Fibroblast of skin of scalp (primary cell): ENCODE measurements at places on chromosomes 3 and 15.

DNA sequence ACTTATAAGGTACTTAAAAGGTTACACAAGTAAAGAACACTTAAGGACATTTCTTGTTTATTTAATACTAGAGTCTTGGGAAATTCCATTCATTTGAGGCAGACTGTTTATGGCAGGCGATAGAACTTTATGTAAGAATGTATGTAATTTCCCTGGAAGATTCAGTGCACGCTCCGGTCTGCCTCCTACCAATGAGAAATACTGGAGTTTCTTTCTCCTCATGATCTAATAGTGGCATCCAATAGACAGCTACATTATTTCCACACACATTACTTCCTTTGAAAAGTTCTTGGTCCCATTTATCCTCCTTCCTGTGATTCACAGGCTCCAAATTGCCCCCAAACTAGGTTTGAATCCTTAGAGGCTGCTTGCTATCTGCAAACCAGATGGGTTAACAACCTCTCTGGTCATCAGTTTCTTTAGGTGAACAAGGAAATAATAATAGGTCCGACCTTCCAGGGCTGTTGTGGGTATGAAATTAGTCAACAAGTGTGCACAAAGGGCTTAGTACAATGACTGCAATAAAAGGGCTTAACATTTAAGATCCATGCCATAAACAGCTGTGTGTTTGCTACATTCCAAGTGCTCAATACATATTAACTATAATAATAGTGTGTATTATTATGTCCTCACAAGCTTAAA is 30.7 kb downstream of the EIF4E3 start:
- DNase-seq, result peak; percentile 92

GRCh38 chr3:8500989-8501370 is 643 bp upstream of the LMCD1 start:
- DNase-seq, result no peak

DNA sequence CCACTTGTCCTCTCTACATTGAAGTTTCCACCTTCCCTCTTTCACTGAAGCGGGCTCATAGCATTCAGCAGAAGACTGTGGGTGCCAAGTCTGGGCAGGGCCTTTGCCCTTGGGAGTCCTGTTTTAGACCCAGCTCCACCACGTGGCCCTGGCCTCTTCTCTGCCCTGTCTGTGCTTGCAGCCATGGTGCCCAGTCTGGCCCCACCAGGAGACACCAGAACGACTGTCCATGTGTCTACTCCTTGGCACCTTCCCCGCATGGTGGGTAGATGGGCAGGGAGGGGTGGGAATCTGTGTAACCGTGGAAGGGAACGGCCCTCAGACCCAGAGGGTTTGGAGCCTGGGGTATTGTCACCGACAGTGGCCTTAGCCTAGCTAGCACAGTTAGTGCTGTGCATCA is 17.9 kb upstream of the EMC3 start:
- no peak for DNase-seq

DNA sequence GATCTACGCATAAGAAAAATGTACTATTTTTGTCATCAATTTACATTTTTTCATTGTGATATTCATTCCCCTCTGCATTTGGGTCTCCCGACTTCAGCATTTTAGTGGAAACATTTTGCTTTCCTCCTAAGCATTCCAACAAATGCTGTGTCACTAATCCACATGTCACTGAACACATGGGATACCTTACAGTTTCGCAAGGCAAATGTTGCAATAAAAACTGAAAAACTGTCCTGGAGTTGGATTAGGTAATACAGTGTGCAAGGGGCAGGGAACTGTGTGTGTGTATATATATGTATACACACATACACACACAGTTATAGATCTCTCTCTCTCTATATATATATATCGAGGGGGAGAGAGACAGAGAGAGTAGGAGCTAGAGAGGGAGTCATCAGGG is 632.2 kb downstream of the MAGI1 start:
- peak; percentile 10 for DNase-seq

GRCh38 chr15:62775932-62776331 is 266.6 kb upstream of the TPM1 start:
- DNase-seq, result no peak

DNA sequence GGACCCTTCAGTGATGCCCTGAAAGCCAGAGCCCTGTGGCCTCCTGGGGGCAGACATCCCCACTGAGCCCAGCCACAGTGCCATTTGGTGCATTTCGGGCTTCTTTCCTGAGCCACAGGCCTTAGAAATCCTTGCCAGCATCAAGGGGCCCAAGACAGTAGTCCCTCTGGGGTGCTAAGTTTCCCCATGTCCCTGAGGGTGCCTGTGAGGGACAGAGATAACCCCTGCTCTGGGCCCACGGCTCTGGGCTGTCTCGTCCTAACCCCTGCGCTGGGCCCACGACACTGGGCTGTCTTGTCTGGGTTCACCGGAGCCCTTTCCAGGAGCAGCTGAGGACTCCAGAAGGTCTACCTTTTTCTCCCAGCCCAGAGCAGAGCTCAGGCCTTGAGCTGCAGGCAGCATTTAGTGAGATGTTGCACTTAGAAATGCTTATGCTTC is 45.1 kb upstream of the FGD5 start:
- no peak for DNase-seq

DNA sequence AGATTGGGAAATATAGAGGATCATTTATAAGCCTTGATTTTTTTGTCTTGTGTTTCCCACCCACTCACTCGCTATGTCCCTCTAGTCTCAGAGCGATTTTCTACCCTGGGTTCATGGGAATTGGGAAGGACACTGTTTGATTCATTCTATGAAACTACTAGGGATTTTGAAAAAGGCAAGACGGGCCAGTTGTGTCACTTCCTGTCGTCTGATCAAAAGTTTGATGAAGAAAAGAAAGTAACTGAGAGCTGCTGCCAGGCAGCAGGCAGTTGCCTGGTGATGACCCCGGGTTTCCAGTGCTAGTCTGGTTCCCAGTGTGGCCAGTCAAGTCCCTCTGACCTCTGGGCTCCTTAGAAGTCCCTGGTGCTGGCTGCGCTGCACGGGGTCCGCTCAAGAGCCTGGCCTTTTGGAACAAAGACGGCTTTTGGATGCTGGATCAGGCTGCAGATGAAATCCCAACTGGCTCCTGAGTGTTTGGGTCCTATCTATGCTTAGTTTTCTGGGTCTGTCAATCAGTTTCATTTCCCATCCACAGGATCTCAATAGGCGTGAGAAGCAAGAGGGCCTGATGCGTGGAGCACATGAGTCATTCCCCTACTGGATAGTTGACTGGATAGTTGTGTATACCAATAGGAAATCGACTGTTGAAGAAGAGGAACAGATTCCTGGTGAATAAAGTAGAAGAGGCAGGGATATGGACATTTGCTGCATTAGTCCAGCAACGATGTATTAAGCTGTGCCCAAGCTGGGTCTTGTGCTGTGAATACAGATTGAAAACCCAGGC is 89.7 kb downstream of the EEFSEC start:
- no peak for DNase-seq

DNA sequence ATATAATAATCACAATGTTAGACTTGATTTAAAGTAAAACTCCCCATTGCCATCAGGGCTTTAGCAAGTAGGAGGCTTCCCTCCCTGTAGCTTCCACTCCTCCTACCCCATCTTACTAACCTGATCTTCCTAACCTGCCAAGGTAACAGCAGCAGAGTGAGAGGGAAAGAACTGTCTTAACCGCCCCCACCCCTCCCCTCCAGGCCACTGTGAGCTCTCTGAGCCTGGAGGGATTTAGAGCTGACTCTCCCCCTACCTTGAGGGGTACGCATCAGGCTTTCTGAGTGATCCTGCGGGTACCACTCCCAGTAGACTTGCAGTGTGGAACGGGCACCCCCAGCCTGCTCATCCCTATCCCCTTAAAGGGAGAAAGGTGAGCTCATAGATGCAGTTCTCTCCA is 11.4 kb upstream of the PRSS50 start:
- DNase-seq, result no peak

- DNase-seq, result no peak
Measured at GRCh38 chr3:111749171-111750170, 109.6 kb upstream of the PHLDB2 start.

GRCh38 chr3:66404903-66405700 is 95.7 kb downstream of the LRIG1 start:
- DNase-seq, result no peak

DNA sequence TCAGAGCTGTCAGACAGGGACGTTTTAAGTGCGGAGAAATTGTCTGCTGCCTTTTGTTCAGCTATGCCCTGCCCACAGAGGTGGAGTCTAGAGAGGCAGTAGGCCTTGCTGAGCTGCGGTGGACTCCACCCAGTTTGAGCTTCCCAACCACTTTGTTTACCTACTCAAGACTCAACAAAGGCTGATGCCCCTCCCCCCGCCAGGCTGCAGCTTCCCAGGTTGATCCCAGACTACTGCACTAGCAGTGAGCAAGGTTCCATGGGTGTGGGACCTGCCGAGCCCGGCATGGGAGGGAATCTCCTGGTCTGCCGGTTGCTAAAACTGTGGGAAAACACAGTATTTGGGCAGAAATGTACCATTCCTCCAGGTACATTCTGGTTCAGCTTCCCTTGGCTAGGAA is 282.1 kb downstream of the VGLL3 start:
- DNase-seq, result no peak

GRCh38 chr15:90465930-90466567 is 63.7 kb upstream of the CRTC3 start:
- peak; percentile 25 for DNase-seq

GRCh38 chr3:89441141-89441540 is 333.7 kb downstream of the EPHA3 start:
- DNase-seq, result no peak

- no peak for DNase-seq
Measured at GRCh38 chr3:9022305-9023225, 59.3 kb upstream of the RAD18 start.

- DNase-seq, result no peak
Measured at GRCh38 chr3:187014417-187014864, 84.1 kb downstream of the ST6GAL1 start.

DNA sequence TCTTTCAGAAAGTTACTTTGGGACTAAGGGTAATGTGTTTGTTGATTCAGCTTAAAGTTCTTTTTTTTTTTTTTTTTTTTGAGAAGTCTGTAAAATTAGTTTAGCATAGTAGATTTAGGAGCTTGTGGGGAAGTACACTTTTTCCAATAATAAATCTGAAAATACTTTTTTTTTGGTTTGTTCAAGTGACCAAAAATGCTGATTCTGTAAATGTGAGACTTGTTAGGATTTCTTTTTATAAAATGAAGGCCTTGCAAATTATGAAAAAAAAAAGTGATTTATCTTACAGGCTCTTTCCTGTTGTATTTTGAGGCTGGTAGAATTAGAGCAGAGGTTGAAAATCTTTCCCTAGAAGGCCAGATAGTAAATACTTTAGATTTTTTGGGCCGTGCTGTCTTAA is 7.6 kb downstream of the OXNAD1 start:
- no peak for DNase-seq

DNA sequence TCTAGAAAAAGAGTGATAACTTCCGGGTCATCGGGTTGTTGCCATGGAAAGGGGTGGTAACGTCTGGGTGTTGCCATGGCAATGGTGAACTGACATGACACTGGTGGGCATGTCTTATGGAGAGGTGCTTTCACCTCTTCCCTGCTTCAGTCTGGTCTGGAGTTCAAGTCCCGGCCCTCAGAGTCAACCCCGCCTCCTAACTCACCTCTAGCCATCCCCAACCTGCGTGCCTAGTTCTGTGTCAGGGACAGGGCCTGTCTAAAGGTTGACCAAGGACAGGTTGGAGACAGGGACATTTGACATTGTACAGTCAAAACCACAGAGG is 96.0 kb downstream of the LSM3 start:
- no peak for DNase-seq

- no peak for DNase-seq
Measured at GRCh38 chr3:4340411-4341335, 37.5 kb downstream of the SETMAR start.

DNA sequence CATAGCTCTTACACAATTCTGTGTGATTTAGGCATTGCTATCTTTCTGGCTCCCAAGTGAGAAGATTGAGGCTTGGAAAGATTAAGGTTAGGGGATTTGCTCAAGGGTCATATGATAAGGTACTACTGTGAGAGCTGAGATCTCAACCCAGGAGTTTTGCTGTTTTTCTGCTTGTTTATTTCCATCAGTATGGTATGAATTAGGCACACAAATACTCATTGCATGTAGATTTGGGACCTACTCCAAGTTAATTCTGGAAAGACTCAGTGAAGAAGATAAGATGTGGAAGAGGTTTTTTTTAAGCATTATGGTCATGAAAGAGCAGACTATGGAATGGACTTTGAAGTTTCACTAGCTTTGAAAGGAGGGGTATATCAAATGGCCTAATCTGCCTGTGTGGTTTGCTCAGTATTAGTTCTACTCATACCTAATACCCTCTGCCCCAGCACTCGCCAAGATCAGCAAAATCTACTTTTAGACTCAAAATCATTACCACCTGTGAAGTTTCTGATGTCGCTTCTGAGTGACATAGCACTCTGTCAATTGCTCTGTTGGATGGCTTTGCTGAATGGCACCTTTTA is 12.5 kb downstream of the MBNL1 start:
- DNase-seq, result no peak

DNA sequence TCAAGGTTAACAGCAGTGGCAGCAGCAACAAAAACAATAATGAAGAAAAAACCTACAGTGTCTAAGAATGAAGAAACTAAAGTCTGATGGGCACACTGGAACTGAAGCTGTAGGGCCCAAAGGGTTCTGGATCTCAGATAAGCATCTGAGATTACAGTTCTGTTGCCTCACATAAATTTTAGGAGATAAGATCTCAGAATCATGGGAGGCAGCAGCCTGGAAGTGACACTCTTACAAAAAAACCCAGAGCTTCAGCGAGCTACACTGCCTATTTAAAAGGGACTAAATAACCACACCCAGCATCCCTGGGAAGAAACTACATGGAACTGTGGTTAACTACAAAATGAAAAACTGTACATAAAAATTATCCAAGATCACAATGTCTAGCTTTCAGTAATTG is 61.2 kb downstream of the PLD1 start:
- no peak for DNase-seq

- DNase-seq, result peak; percentile 51
Measured at GRCh38 chr15:59885832-59886231, 118.3 kb upstream of the FOXB1 start.

DNA sequence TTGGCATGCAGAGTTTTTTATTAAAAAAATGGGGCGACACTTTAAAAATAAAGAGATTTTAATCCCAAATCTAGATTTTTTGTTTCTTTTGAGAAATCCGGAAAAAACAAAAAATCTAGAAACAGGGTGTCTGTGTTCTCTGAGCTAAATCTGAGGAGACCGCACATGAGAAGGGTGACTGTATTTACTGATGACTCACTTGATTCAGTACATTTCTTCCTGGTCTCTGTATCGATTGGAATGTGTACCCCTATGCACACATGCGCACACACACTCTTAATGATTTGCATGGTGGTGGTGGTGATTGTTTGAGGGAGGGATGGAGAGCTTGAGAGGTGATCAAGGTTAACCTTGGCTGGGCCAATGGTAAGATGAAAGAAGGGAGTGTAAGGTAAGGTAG is 443.1 kb upstream of the THRB start:
- no peak for DNase-seq
